Stimulated activated CD4-positive, alpha-beta T cell treated with anti-CD3 and anti-CD28 coated beads, TNF-alpha, amount 100 ng/mL, for 1 hour (primary cell): ENCODE measurements at places on chromosomes 1 and 21.

DNA sequence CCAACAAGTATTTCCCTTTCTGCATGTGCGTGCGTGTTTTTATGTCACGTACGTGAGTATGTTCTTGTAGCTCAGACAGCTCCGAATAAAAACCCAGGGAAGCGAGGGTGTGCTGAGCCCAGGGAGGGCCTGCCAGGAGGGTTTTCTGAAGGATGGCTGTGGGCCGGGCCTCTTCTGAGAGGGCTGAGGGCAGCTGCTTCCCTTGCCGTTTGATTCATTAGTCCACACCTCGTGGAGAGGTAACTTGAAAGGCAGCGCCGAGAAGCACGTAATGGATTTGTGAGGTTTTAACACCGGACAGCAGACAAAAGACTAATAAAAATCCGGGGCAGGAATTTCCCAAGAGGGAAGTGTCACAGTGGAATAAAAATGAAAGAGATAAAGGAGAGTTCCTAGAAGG lies 29.5 kb downstream of the CD247 start:
- no peak for DNase-seq

GRCh38 chr21:31529406-31529805 lies 130.1 kb upstream of the SOD1 start:
- DNase-seq = no peak

- no peak for DNase-seq
Observed at GRCh38 chr1:65724151-65724550, 68.5 kb upstream of the PDE4B start.

- DNase-seq = no peak
Observed at GRCh38 chr1:3558036-3558726, 53.1 kb downstream of the MEGF6 start.

- DNase-seq = no peak
Observed at GRCh38 chr1:109484519-109484975, 842 bp downstream of the ATXN7L2 start.

DNA sequence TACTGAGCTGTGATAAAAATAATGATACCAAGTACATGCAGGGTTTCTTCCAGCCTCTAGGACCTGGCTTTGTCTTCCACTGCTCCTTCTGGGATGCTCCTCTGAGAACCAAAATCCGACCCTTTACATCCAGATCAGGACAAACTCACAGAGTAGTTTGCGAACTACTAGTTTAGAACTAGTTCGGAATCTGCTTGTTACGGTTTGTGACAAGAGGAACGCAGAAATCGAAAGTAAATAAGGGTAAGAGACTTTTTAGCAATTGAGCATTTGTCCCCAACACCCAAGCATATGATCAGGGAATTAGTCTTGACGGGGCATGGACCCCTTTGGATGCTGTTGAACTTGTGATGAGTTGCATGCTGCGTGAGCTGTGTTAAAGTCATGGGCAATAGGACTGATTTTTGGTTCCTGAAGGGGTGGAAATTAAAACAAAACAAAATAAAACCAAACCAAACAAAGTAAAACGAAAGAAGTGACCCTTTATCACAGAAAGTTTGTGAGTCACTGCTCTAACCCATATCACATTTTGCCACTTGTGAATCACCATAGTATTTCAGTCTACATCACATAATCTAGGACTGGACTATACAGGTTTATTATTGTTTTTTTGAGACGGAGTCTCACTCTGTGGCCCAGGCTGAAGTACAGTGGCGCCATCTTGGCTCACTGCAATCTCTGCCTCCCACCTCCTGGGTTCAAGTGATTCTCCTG lies 35.7 kb upstream of the ERRFI1 start:
- DNase-seq = no peak

- no peak for DNase-seq
Observed at GRCh38 chr1:156497078-156497742, 3.4 kb downstream of the MEF2D start.

DNA sequence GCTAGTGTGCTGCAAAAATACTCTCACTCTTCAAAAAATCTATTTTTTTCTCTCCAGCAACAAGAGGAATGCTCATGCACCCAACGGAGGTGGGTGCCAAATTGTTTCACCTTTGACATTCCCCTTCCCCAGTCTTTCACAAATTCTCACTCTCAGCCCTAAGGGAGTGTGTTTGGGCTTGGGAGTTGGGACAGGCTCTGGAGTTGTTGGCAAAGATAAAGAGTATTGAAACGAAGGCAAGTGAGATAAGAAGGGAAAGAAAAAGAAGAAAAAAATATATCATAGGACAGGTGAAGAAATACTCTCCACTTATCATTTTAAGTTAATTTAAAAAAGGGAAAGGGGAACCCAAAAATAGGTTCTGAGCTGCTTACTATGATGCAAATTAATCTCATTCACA lies 82.6 kb downstream of the UCHL5 start:
- no peak for DNase-seq

DNA sequence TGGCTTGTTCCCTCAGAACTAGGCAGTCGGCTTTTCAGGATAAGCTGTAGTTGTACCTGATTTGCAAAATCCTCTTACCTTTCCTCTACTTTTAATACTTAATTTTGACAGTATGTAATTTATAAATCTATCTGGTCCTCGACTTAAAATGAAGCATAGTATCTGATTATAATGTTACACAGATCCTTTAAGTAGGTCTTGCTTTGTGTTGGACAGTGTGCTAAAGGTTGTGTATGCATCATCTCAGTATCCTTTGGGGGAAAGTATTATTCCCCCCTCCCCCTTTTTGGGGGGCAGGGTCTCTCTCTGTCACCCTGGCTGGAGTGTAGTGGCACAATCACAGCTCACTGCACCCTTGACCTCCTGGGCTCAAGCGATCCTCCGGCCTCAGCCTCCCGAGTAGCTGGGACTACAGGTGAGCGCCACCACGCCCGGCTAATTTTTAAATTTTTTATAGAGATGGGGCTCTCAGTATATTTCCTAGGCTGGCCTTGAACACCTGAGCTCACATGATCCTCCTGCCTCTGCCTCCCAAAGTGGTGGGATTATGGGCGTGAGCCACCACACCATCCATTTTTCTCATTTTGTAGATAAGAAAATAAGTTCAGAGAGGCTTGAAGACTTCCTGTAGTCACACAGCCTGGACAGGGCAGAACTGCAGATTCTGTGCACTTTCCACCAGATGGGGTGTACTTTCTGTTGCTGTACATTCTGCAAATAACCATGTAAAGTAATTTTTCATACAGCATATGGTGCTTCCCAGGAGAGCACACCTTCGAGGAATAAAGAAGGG lies 791 bp upstream of the STX6 start:
- no peak for DNase-seq

- no peak for DNase-seq
Observed at GRCh38 chr1:217856342-217857034, 225.3 kb downstream of the SPATA17 start.

GRCh38 chr1:17292299-17293160 lies 15.5 kb upstream of the PADI4 start:
- no peak for DNase-seq

DNA sequence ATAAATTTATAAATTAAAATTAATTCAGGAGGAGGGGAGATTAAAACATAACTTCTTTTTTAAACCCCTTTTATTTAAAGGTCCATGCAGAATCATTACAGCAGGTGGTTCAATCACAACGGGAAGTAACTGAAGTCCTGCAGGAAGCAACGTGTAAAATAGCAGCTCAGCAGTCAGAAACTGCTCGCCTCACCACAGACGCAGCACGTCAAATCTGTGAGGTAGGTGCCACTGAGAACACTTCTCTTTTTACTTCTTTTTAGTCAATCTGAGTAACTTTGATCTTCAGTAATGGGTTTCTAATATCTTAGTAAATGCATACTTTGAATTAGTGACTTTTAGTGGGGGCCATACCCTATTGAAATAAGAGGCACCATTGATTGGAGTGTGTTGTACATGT lies 87.0 kb downstream of the CEP350 start:
- no peak for DNase-seq

DNA sequence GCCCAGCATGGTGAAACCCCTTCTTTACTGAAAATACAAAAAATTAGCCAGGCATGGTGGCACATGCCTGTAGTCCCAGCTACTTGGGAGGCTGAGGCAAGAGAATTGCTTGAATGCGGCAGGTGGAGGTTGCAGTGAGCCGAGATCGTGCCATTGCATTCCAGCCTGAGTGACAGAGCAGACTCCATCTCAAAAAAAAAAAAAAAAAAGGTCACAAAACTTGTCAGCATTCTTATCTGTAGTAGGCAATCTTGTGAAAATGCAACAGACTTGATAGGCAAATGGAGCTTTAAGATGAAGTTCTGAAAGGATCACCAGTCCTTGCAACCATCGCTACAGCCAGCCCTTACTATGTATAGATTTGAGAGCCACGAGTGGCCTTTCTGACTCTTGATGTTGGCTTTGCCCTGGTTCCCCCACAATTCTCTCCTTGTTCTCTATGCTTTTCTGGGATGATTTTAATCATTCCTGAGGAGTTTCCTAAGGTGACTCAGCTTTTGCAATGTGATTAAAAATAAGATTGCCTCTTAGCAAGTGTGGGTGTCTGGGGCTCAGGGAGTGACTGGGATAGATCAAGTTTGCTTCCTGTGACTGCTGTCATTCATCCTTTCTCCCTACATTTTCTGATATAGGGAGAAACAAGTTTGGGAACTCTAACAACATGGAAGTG lies 7.1 kb upstream of the MAP1LC3C start:
- no peak for DNase-seq

- DNase-seq = no peak
Observed at GRCh38 chr1:59230622-59231021, 66.3 kb upstream of the FGGY start.
